ENCODE measurements at places on chromosomes 11 and 22.
A peak's percentile ranks its signal among the peaks of the same experiment; 100 is the strongest.

DNA sequence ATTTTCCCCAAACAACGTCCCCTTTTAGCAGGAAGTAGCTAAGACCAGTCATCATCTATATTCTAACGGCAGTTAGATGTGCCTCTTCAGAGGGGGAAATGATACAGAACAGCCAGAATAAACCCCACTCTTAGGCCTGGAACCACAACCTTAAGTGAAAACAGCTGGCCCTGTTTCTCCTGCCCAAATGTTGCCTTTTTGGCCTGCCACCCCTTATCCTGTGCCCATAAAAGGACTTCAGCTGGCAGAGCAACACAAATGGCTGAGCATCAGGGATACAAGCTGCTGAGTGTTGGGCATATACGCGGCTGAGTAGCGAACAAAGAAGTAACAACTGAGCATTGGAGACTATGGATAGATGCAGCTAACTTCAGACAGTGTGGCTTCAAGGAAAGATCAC, 1491.4 kb downstream of the LRRC4C start:
- no peak for DNase-seq

GRCh38 chr11:9772218-9772617, 108.3 kb downstream of the SWAP70 start:
- no peak for DNase-seq

DNA sequence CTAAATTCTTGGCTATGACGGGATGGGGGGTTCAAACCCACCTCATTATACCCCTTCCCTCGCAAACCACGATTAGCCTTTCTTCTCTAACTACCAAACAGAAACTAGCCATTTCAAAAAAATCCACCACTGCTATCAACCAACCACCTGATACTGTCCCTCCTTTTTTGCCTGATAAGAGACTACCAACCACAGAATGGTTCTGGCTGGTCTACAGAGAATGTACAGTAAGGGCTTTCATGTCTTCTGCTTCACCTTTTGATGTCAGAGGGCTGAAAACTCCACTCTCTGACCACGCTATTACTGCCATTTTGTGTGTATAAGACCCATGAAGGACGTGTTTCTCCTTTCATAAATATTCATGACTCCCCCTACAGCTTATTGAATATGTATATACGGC, 19.1 kb downstream of the RIC3 start:
- DNase-seq = no peak

DNA sequence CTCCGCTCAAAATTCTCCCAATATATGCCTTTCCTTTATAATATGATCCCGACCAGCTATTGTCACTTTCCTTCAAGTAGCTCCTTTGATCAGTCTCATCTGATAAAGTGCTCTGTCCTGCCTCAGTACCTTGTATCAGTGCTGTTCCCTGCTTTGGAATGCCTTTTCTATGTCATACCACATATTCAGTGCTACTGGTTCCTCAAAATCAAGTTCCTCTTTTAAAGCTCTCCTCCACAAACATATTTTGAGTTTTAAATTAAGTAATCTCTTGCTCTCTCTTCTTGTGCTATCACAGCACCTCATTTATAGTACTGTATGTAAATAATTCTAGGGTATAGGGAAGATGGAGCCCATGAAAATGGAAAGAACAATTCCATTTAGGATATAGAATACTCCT, 137.1 kb upstream of the CTSC start:
- DNase-seq = no peak

DNA sequence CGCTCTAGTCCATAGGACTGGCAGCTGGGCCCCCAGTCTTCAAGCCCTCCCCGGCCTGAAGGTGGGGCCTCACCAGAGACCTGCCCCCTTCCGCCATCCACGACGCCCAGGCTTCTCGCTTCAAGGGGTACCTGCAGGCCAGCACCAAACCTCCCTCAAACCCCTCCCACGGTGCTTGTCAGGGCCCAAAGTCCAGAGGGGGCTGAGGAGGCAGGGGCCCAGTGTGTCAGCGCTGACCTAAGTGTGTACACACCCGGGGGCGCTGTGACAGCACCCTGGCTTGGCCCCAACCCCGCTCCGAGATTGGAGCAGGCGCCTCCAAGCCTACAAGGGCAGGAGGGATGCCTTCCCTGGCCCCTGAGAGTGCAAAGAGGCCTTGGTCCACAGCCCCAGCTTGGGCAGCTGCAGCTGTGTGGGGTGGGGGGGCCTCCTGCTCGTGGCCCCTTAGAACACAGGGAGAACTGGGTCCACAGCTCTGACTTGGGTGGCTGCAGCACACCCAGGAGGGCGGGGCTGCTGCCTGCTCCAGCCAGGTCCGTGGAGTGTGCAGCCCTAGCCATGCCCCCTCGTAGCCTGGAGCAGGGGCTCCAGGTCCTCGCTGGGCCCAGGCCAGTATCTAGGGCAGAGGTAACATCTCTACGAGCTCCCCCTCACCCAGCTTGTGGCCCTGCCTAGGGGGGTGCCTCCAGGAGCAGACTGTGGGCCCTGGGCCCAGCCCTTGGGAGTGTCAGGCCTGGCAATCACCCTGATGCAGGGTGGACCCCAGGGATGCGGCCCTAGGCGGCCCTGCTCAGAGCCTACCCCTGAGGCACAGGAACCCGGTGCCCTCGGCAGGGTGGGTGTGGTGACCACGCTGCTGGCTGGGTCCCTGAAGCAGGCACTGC, 4.9 kb downstream of the SBF2 start:
- DNase-seq = no peak

DNA sequence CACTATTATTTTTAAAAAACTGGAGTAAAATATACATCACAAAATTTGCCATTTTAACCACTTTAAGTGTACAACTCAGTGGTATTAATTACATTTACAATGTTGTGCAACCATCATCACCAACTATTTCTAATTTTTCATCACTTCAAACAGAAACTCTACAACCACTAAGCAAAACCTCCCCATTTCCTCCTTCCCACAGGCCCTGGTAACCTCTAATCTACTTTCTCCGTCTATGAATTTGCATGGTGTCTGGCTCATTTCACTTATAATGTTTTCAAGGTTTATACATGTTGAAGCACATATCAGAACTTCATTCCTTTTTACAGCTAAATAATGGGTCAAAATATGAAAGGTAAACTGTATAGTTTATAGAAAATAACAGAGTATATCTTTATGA, 24.4 kb downstream of the DDI1 start:
- DNase-seq = no peak

GRCh38 chr11:14323118-14323676, 35.8 kb downstream of the RRAS2 start:
- DNase-seq = no peak

DNA sequence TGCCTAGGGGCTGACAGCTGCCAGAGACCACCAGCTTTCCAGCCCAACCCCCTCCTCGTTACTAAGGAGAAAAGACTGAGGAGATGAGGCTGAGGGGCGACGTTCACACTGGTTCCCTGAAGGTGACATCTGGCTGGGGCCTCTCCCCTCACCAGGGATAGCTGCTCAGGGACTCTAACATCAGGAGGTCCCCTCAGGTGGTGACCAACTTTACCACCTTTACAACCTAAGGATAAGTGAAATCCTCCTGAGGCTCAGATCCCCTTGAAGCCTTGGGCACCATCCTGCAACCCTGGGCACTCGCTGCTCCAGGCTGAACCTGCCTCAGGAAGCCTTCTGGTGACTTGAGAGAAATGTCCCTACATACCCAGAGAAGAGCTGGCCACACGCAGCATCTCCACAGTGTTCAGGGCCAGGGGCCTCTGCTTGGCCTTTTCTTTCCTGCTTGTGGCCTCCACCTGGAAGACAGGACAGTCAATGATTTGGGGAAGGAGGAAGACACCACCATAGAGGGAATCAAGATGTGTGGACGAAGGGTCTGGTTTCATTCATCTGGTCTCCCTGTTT, 12.4 kb upstream of the PPM1F start:
- no peak for DNase-seq

DNA sequence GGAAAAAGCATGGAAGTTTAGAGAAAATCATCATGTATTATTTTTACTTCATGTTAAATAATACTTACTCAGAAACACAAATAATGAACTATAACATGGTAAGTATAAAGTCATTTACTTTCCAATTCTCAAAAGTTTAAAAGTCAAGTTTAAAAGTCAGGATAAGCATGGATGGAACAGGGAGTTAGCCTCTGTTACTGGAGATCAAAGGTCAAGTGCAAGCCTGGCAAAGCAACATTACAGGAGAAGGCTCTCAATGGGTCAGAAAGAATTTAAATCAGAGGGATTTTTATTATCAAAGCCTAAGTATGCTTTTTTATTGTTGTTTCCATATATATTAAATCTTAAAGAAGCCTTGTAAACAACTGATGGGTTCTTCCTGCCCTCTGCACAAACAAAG, 505.4 kb downstream of the KCNA4 start:
- no peak for DNase-seq

DNA sequence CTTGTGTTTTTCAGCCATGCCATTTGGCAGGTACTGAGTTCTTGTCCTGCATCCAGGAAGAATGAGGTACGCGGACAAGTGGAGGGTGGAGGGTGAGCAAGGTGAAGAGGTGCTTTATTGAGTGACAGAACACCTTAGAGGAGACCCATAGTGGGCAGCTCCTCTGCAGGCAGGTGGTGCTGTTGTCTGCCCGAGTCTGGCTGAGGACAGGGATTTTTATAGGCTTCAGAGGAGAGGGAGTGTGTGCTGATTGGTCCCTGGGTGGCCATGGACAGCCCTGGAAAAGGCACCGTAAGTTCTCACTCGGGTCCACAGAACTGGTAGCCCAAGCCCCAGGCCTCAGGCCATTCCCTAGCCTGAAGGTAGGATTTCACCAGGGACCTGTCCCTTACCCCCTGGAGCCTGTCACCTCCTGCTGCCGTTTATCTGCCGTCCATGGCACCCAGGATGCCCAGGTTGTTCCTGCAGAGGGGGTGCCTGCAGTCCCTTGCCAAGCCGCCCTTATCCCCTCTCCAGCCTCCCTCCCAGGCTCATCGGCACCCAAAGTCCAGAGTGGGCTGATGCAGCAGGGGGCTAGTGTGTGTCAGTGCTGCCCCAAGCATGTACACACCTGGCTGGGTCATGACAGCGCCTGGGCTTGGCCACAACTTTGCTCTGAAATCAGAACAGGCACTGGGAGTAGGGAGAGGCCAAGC, 213.6 kb downstream of the LRRC4C start:
- no peak for DNase-seq

DNA sequence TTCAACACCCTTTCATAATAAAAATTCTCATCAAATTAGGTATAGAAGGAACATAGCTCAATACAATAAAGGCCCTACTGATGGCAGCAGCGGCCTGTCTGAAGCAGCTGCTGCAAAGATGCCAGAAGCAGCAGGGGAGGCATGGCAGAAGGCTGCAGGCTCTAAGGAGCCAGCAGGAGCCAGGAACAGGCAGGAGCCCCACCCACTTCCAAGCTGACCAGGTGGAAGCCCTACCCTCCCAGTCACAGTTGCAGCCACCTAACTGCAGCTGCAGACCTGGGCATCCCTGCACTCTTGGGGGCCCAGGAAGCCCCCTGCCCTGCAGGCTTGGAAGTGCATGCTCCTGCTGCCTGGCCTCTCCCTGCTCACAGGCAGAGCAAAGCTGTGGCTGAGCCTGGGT, 18.2 kb upstream of the OR6A2 start:
- DNase-seq = no peak

- DNase-seq = no peak
Measured at GRCh38 chr11:69985641-69986439, 92.3 kb upstream of the ANO1 start.

DNA sequence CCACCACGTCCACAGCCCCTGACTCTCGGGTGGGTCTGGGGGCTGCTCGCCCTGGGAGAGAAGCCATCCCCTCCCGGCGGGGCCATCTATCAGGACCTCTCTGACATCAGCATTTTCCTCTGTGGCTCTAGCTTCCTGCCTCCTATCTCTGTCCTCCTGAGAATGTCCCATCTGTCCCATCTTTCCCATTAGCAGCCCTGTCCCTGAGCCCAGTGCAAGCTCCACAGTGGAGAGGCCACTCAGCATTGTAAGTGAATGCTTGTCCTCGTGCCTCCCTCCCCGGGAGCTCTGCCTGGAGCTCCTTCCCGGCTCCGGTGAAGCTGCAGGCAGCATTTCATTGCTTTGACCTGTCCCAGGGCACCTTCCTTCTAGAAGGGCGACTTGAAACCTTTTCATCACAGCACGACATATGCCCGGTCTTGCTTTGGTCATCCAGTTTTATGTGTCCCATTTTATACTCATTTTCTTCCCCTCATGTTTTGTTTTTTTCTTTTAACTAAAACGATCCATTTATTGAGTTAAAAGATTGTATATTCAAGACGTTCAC, 49.7 kb downstream of the RTN4R start:
- DNase-seq = no peak

DNA sequence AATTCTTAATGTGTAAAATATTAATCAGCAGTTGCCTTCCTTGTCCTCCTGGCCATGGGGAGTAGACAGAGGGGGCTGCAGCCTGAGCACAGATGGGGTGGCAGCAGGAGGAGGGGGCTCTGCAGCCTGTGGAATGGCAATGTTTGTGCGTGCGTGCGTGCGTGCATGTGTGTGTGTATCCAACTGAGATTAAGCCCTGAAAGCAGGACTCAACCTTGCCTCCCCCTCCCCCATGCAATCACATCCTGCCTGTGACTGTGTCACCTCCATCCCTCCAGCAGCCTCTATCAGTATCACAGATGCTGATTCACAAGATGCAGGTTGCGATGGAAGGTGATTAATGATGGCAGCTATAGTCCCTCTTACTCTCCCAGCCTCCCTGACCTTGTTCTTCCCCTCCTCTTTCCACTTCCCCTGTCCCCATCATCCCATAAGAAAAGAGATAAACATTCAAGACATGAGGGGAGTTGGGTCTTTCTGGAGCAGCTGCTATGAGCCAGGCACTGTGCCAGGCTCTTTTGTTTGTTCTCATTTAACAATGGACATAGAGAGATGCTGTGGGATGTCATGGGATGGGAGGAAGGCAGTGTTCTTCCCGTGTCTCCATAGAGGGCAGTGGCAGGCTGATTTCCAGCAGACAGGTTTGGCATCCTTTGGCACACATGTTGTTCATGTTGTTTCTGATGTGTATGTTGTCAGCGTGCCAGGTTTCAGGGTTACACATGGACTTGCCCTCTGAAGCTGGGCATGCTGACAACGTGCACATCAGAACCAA, 43.8 kb upstream of the NECTIN1 start:
- no peak for DNase-seq

- no peak for DNase-seq
Measured at GRCh38 chr11:16897470-16898061, 116.6 kb downstream of the PLEKHA7 start.

- DNase-seq = peak; percentile 90
Measured at GRCh38 chr11:118917481-118918127, 8.1 kb downstream of the BCL9L start.

DNA sequence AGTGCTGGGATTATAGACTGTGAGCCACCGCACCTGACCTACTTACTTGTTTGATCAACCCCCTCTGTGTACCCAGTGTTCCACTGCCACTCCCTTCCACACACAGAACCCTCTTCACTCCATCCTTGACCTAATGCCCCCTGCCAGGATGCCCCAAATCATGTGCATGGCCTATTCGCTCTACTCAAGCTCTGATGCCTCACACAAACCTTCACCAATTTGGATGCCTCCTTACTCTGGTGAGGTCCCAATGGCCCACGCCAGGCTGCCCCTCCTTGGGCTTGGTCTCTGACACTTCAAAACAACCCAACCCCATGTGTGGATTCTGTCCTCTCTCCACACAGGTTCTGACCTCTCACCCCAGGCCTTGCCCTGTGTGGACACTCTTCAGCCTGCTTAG, 9.4 kb upstream of the PSMC3 start:
- no peak for DNase-seq

All from ascending aorta (tissue), 2 donors.